IgD-negative memory B cell (primary cell): ENCODE measurements at places on chromosomes 11 and 22. TPM values are rescaled to one million over a fixed set of nuclear protein-coding genes. Genes with fewer than 3 reads are reported as not detected.

The MS4A6E gene
- polyA plus RNA-seq = not detected

The OR9G1 gene
- not detected for polyA plus RNA-seq

The SYT12 gene
- not detected for polyA plus RNA-seq

The FAM180B gene
- not detected for polyA plus RNA-seq

The DNAJB13 gene
- 0.35 TPM for polyA plus RNA-seq

The CLMP gene
- 0.31 TPM for polyA plus RNA-seq

The TMPRSS13 gene
- 0.35 TPM for polyA plus RNA-seq

The NLRP14 gene
- polyA plus RNA-seq = not detected
